T-helper 2 cell (primary cell): ENCODE measurements at places on chromosomes 3 and 15.

- DNase-seq = no peak
Measured at GRCh38 chr3:68172039-68172438, 517.6 kb upstream of the SUCLG2 start.

DNA sequence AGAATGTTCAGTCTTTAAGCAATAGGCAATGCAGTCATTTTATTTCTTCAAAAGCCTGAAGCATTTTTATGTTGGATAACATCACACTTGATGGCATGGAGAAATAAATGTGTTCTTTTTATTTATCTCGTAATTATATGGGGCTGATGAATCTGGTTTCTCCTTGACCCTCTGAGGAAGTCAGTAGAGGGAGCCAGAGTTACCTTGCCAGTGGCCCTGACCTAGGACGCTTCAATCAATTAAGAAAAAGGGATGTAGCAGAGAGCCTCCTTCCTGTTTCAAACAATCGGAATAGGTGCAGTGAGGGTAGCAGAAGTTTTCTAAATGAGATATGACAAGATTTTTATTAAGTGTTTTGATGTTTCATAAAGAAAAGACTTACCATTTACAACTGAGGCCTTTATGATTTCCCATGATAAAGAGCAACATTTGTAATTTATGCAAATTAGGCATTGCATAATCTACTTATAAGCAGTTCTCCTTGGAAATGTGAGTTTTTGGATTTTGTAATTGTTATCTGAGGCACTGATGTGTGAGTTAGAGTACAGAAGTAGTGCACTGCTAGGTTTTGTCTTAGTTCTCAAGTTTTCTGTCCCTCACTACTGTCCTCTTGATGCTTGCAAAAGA is 129.1 kb downstream of the RAP2B start:
- DNase-seq = peak; percentile 53

- no peak for DNase-seq
Measured at GRCh38 chr15:91302588-91303439, 202.8 kb downstream of the SV2B start.

DNA sequence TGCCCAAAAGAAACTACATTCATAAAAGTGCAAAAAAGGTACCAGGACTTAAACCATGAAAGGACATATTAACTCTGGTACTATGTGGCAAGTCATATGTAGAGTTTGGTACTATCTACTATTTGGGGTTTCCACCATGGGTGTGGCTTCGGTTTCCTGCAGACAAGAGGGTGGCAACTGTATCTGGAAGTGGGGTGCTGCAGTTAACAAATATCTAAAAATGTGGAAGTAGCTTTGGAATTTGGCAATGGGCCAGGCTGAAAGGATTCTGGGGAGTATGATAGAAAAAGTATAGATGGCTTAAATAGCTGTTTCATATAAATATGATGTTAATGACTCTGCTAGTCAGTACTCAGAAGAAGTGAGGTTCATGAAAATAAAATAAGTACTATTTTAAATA is 44.0 kb downstream of the PLSCR2 start:
- no peak for DNase-seq

- no peak for DNase-seq
Measured at GRCh38 chr15:70726753-70727152, 36.6 kb downstream of the UACA start.

- no peak for DNase-seq
Measured at GRCh38 chr3:130473416-130473815, 43.6 kb upstream of the COL6A6 start.

DNA sequence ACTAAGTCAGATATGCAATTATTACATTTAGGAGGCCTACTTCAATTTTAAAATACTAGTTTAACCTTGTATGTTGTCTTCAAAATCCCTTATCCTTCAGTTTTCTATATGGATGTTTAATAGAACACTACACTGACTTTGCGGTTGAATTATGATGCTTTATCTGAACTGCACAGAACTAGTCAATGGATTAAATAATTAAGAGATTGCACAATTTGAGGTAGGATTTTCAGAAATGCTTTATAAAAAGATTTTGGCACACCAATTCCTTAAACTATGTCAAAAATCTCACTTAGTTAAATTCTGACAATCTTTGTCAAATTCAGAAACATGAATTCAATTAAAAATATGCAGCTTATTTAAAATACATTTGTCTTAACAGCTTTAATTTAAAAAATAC is 28.1 kb downstream of the ATOSA start:
- no peak for DNase-seq

- no peak for DNase-seq
Measured at GRCh38 chr3:98793971-98794370, 30.8 kb downstream of the ST3GAL6 start.

DNA sequence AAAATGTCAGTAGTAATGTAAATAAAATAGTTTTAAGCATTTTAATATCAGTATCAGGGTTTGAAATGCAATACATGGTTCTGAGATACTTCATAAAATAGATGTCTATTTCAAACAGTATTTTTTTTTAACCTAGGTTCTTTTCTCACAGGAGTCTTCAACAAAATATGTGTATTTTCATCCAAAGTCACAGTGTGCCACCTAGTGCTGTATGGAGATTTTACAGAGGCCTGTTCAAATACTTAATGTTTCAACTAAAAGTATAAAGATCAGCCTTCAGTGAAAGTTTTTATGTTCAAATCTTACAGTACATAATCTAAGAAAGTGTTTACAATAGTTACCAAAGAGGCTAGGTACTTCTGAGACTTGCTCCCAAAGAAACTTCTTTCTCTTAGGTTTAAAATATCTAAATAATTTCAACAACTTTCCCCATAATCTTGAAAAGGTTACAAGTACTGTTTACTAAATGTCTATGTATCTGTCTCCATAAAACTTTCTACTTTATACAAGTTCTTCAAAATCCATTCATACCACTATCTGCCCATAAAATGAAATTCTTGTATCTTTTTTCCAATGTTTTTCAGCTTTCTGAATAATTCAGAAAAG is 38.3 kb downstream of the SCAPER start:
- no peak for DNase-seq

GRCh38 chr3:6421666-6422445 is 439.1 kb upstream of the GRM7 start:
- no peak for DNase-seq

DNA sequence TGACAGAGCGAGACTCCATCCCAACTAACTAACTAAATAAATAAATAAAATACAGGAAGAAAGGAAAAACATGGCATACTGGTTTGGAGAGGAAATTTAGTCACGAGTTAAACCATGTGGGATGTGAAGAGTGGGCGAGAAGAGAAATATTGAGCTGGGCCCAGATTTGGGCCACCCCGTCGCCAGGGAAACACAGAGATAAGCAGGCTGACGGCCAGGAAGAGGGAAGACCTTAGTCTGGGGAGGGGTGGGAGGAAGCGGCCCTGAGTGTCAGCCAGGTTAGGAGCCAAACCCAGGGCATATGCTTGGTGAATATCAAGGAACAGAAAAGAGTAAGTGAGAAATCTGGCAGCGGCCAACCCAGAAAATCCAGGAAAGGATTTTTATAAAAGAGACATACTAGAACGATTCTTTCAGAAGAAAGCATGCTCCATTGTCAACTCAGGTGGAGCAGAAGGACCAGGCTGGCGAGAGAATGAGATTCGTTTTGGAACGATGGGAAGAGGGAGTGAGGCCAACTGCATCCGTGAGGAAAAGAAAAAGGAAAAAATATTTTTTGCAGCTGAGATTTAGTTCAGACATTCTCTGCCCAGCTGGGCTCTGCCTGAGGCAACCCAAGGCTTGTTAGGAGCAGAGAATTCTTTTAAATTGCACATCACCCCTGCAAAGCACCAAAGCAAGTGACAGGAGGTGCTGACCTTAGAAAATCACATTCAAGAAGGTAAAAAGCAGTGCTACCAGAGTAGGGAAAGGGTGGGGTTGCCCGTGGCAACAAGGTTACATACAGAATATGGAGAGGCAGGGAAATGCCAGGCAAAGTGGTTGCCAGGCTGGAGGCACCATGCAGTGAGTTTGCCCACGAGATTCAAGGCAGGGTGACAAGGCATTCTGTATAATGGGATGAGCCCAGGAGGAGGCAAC is 59.3 kb upstream of the RAD18 start:
- no peak for DNase-seq

GRCh38 chr3:54243056-54243931 is 120.9 kb downstream of the CACNA2D3 start:
- no peak for DNase-seq

DNA sequence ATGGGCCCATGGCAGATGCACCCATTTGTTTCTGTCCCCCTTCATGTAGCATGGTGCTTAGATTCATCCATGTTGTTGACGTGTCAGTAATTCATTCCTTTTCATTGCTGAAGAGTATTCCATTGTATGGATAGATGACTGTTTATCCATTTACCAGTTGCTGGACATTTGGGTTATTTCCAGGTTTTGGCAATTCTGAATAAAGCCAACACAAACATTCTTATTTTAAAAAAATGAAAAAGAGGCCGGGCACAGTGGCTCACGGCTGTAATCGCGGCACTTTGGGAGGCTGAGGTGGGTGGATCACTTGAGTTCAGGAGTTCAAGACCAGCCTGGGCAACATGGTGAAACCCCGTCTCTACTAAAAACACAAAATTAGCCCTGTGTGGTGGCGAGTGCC is 18.7 kb upstream of the TATDN2 start:
- DNase-seq = no peak

- no peak for DNase-seq
Measured at GRCh38 chr3:61250784-61251173, 473 bp downstream of the FHIT start.

- DNase-seq = no peak
Measured at GRCh38 chr3:98021830-98022560, 13.1 kb downstream of the GABRR3 start.
